ENCODE measurements at places on chromosomes 6 and 20. TPM values are rescaled to one million over a fixed set of nuclear protein-coding genes. Genes with fewer than 3 reads are reported as not detected.
A peak's percentile ranks its signal among the peaks of the same experiment; 100 is the strongest.

RAET1L gene
- not detected for total RNA-seq

DNA sequence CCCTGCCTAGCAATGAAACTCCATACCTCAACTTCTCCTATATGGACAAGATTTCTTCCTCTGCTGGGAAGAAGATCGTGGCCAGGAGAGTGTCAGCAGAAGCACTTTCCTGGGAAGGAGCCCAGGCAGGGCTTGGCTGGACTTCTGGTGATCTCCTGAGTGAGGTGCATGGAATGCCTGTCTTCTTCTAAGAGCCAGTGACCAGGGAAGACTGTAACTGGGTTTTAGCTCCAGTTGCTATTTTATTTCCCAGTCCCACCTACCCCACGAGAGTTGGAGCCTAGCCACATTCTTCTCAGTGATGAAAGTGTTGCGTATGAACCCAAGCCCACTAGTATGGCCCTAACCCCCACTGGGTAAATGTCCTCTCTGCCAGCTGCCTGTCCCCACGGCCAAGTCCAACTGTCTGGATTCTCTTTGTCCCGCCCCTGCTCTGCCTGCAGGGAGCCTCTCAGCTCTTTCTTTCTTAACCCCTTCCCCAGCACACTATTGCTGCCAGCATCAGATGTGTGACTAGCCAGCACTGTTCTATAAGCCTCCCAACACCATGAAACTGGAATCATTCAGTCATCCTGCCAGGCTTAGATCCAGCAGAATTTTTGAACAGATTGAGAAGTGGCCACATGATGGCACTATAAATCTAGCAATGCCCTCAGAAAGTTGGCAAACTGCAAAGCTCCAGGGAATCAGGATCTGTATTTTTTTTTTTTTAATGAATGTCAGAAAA, 69.8 kb upstream of the FAM184A start:
- DNase-seq = no peak
- no peak overlapping the region for H3K4me3 ChIP-seq
- peaks cover 13% of the 10 kb centered on the region for H3K36me3 ChIP-seq

DNA sequence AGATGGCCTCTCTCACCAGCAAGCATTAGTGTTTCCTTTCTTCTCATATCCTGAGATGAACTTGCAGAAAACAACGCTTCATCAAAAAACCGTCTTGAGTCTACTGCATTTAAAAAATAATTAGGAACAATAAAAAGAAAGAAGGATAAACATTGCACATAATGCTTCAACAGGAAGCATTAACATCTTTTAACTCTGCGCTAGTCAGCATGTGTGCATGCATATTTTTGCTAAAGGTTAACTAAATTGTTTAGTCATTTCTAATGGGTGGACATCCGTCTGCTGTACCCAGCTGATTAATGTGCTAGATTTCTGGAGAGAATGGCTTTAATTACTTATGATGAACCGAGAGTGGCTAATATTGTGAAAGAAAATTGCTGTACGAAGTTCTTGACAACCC, 349.3 kb downstream of the SOX4 start:
- no peak for DNase-seq
- H3K36me3 ChIP-seq = no peaks in the 10 kb centered on the region
- no peaks in the 10 kb centered on the region for H3K27me3 ChIP-seq
- no peaks in the 10 kb centered on the region for H3K4me1 ChIP-seq

DNA sequence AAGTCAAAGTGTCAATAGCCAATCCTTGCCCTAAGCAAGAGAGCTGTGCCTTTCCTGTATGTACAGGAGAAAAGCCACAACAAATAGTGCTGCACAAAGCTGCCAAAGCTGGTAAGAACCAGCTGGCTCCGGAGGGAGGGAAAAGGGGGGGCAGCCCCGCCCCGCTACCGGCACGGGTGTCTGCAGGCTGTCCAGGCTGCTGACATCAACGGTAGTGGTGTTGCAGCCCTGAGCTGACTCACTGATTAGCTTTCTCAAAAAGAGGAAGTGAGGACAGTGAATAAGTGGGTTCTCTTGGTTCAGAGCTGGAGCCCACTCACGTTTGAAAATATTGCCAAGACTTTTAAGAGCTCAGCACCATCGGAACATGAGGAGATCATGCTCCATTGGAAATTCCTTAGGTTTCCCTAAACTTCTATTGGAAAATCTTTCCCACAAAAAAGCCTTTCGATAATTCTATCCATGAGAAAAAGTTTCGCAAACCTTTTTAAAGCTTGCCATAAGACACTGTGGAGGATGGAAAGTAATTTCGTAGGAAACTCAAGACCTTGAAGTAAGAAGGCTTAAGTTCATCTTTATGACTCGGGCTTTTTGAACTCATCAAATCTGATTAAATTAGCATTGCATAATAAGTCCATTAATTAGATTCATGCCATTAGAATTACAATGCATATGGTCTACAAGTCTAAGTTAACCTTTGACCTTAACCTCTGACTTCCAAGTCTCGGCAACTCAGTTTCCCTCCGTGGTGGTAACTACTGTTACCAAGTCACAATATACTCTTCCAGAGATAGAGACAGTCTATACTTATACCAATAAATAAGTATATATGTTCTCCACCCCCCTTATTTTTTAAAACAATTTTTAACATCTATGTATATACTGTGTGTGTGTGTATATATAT, 67.0 kb downstream of the TNFRSF21 start:
- H3K4me1 ChIP-seq = peaks cover 32% of the 10 kb centered on the region
- peaks cover 2% of the 10 kb centered on the region for H3K27me3 ChIP-seq
- peak overlapping the region; percentile 52 for H3K4me3 ChIP-seq
- peak overlapping the region; percentile 63 for H3K27ac ChIP-seq
- DNase-seq = peak; percentile 82

FAM83D gene
- 15.4 TPM for total RNA-seq
